Upper lobe of left lung (tissue), 6 donors: ENCODE measurements at places on chromosomes 7 and 10. TPM values are rescaled to one million over a fixed set of nuclear protein-coding genes. Genes with fewer than 3 reads are reported as not detected.

DNA sequence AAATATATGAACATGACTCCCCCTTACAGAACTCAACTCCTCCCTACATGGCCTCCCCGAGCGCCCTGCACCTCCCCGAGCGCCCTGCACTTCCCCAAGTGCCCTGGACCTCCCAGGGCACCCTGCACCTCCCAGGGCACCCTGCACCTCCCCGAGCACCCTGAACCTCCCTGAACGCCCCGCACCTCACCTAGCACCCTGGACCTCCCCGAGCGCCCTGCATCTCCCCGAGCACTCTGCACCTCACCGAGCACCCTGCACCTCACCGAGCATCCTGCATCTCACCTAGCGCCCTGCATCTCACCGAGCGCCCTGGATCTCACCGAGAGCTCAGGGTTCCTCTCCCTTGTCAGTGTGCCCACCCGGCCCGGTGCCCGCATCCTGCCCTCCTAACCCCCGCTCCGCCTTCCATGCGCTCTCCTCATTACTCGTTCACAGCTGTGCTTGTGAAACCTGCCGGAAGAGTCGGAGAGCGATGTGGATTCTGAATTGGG, 134.3 kb downstream of the ACTR3B start:
- no peaks in the 10 kb centered on the region for H3K4me1 ChIP-seq
- DNase-seq, result no peak
- no peaks in the 10 kb centered on the region for H3K27me3 ChIP-seq
- H3K36me3 ChIP-seq, result no peaks in the 10 kb centered on the region
- H3K27ac ChIP-seq, result no peak overlapping the region

The ITIH5 gene
- total RNA-seq, result 10.7 TPM

The ATRNL1 gene
- total RNA-seq, result 0.11 TPM

DNA sequence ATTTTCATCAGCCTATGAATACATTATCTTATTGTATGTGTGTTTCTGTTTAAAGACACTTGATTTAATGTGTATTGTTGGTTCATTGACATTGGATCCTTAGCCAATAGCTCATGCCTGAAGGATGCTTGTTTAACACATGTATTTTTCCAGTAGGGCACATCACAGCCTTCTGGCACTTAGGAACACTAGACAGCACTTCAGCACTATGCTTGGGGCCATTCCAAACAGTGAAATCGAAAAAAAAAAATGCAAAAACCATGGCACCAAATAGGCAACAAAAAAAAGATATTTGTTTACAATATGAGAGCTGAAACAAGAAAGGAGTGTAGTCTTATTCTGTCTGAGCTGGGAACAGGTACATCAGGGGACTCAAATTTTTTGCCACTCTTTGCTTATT, 262.8 kb downstream of the SLC25A13 start:
- H3K36me3 ChIP-seq, result no peaks in the 10 kb centered on the region
- no peak overlapping the region for H3K4me3 ChIP-seq
- no peaks in the 10 kb centered on the region for H3K4me1 ChIP-seq
- no peak for DNase-seq
- no peak overlapping the region for H3K27ac ChIP-seq

The HMX3 gene
- not detected for total RNA-seq

DNA sequence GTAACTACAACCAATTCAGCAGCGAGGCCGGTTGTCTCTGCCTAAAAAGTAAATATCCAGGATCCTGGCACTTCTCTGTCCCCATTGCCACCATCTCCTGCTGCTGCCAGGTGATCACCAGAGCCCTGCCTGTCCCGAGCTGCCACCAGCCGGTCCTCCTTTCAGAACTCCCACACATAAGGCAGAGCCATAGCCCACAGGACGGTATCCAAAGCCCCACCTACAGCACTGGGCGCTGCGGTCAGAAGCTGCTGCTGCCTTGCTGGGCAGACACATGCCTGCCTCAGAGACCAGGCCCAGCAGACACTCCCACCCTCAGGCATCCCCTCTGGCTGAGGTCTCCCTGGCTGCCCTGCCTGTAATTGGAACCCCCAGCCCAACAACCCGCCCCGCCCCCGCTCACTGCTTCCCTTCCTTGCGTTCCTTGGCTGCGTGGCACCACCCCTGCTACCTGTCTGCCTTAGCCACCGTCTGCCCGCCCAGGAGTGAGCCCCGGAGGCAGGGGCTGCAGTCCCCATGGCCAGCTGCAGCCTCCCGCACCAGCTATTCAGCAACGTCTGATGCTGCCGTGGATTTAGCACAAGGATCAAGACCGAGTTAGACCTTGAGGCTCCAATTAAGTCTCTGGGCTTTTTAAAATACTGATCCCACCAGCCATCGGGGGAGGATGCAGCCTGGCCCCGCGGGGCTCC, 100.7 kb downstream of the CYTH3 start:
- no peak overlapping the region for H3K27ac ChIP-seq
- no peak overlapping the region for H3K4me3 ChIP-seq
- peak; percentile 75 for DNase-seq
- no peaks in the 10 kb centered on the region for H3K27me3 ChIP-seq
- peaks cover 6% of the 10 kb centered on the region for H3K36me3 ChIP-seq

DNA sequence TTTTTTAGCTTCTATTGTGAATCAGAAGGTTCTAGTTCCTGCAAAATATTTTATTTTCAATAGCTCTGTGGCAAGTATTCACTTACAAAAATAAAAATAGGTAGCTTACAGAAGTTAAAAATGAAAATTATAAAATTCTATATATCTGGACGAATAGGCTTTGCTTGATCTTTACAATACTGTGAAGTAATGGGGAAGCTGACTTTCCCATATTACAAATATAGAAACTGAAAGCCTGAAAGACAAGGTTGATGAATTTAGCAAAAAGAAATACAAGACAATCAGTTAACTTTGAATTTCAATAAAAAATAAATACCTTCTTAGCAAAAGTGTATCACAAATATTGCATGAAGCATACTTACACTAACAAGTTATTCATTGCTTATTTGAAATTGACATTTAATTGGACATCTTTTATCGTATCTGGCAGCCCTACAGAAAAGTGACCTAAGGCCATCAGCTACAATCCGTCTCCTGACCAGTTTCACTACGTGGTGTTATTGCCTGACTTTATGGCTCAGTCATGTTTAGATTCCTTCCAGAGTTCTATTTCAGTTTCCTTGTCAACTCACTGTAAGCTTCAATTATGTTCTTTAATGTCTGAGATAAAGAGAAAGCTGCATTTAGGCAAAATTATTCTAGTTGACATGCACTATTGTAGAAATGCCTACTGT, 310.5 kb upstream of the HGF start:
- H3K4me3 ChIP-seq, result no peak overlapping the region
- H3K27ac ChIP-seq, result no peak overlapping the region
- no peaks in the 10 kb centered on the region for H3K27me3 ChIP-seq
- no peaks in the 10 kb centered on the region for H3K4me1 ChIP-seq

- no peaks in the 10 kb centered on the region for H3K27me3 ChIP-seq
- H3K4me1 ChIP-seq, result peaks cover 53% of the 10 kb centered on the region
- no peak overlapping the region for H3K4me3 ChIP-seq
- DNase-seq, result no peak
- no peak overlapping the region for H3K27ac ChIP-seq
These were observed 7.3 kb downstream of the RHEB start for GRCh38 chr7:151512353-151512752.

GRCh38 chr10:4434516-4435071, 391.4 kb upstream of the AKR1E2 start:
- no peaks in the 10 kb centered on the region for H3K36me3 ChIP-seq
- DNase-seq, result no peak
- H3K27ac ChIP-seq, result no peak overlapping the region
- H3K4me3 ChIP-seq, result no peak overlapping the region

DNA sequence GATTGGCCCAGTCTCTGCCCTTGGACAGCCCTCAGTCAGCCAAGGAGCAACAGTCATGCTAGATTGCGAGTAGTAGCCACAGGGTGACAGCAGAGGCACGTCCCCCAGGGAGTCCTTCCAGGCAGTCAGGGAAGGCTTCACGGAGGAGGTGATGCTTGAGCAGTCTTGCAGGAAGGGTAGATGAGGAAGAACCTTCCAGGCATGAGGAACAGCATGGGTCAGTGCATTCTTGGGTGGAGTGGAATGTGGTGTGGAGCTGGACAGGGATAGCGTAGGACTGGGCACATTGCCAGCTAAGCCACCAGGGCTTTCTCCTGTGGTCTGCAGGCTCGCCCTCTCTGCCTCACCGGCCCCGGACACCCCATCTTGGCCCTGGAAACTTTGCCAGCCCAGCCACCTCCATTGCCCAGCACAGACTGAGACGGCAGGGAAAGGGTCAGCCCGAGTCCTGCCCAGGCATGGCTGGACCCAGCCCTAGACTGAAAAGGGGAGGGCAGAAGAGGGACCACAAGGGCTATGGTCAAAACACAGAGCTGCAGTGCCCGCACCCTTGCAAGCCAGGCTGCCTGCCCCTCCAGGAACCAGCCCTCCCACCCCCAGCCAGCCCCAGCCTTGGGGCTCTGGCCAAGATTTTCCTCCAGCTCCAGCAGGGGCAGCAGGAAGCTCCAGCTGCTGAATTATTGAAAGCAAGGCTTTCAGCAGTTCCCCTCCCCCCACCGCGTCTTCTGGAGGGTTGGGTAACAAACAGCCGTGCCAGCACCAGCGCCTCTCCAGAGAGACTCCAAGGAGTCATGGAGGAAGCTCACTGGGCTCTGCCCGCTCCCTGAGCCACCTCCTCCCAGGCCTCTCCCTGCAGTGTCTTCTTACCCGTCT, 18.7 kb downstream of the SRRM3 start:
- H3K4me1 ChIP-seq, result no peaks in the 10 kb centered on the region
- no peaks in the 10 kb centered on the region for H3K36me3 ChIP-seq
- no peak overlapping the region for H3K4me3 ChIP-seq
- peak; percentile 47 for DNase-seq
- H3K27ac ChIP-seq, result no peak overlapping the region

DNA sequence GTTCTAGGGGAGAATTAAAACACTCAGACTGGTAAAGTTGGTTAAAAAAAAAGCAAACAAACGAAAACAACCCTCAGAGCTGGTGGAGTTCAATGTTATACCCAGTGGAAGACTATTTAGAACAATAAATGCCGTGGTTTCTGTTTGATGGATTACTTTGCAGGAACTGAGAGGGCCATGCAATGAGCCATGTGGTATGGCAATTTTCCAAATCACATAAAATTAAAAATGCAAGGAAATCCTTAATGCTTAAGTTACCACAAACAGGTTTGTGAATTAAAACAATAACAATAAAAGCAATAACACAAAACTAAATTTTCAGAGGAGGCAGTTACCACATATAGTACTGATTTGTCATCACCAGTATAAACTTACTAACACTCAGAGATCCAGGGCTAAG, 96.9 kb downstream of the RTKN2 start:
- H3K27me3 ChIP-seq, result no peaks in the 10 kb centered on the region
- no peak for DNase-seq
- H3K4me3 ChIP-seq, result no peak overlapping the region
- H3K36me3 ChIP-seq, result no peaks in the 10 kb centered on the region

DNA sequence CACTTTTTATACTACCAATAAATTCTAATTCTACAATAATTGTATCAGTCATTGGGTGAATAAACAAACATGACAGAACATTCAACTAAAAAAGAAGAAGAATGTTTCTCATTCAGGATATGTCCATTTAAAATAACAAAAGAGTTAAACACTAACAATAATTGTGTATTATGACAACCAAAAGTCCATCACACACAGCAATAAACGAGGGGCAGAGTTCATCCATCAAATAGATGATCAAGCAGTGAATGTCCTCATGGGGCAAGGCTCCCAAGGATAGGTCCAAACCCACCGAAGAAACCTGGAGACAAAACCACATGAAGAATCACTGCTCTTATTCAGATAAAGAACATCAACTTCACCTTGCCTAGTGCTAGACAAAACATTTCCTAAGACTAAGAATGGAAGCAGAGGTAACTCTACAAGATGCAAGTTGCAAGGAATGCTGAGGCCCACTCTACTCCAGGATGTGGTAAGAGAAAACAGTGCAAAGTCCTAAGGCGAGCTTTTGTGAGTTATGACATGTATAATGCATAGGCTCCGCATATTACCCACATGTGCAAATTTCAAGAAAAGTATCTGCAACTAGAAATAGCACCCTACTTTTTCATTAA, 115.1 kb downstream of the PARD3 start:
- H3K27ac ChIP-seq, result no peak overlapping the region
- H3K4me1 ChIP-seq, result peaks cover 42% of the 10 kb centered on the region
- no peak for DNase-seq
- no peak overlapping the region for H3K4me3 ChIP-seq
- H3K27me3 ChIP-seq, result no peaks in the 10 kb centered on the region
- no peaks in the 10 kb centered on the region for H3K36me3 ChIP-seq

GRCh38 chr7:43642897-43643630, 60.2 kb downstream of the STK17A start:
- no peak overlapping the region for H3K4me3 ChIP-seq
- DNase-seq, result no peak
- H3K27me3 ChIP-seq, result no peaks in the 10 kb centered on the region
- H3K4me1 ChIP-seq, result peaks cover 43% of the 10 kb centered on the region
- peaks cover 11% of the 10 kb centered on the region for H3K36me3 ChIP-seq
- no peak overlapping the region for H3K27ac ChIP-seq

The GIMAP6 gene
- total RNA-seq, result 41.8 TPM

- no peak overlapping the region for H3K4me3 ChIP-seq
- no peak for DNase-seq
- H3K4me1 ChIP-seq, result no peaks in the 10 kb centered on the region
These were observed 49.0 kb downstream of the CCDC71L start for GRCh38 chr7:106611911-106612310.

The CNNM1 gene
- total RNA-seq, result 0.69 TPM

DNA sequence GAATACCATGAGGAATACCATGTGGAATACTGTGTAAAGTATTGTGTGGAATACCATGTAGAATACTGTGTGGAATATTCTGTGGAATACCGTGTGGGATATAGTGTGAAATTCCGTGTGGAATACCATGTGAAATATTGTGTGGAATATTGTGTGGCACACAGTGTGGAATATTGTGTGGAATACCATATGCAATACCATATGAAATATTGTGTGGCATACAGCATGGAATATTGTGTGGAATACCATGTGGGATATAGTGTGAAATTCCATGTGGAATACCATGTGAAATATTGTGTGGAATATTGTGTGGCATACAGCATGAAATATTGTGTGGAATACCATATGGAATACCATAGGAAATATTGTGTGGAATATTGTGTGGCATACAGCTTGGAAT, 135.1 kb upstream of the CHST15 start:
- H3K27me3 ChIP-seq, result no peaks in the 10 kb centered on the region
- no peaks in the 10 kb centered on the region for H3K4me1 ChIP-seq
- no peak for DNase-seq
- H3K36me3 ChIP-seq, result no peaks in the 10 kb centered on the region

DNA sequence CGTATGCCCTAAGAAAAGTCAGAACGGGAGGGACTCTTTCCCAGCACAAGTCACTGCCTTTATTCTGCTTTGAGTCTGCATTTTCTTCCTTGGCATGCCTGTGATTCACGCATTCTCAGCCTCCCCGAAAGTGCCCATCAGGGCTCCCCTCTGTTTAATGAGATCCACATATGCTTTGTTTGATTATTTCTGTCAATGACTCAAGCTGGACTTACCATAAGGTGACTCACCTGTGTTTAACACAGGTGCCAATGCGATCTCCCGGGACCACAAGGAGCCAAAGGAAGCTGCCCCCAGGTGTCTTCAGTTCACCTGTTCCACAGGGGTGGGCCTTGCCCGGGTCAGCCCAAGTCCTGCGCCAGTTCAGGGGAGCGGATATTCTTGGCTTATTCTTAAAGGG, 386.0 kb upstream of the SHH start:
- H3K27ac ChIP-seq, result no peak overlapping the region
- no peak overlapping the region for H3K4me3 ChIP-seq
- H3K36me3 ChIP-seq, result no peaks in the 10 kb centered on the region

GRCh38 chr10:97314671-97315070, 4.4 kb upstream of the FRAT1 start:
- no peak overlapping the region for H3K27ac ChIP-seq
- H3K27me3 ChIP-seq, result no peaks in the 10 kb centered on the region
- DNase-seq, result no peak
- H3K4me1 ChIP-seq, result peaks cover 8% of the 10 kb centered on the region
- no peaks in the 10 kb centered on the region for H3K36me3 ChIP-seq
- H3K4me3 ChIP-seq, result no peak overlapping the region
